Spinal cord (tissue), 10 donors: ENCODE measurements at places on chromosomes 5 and 9.
A peak's percentile ranks its signal among the peaks of the same experiment; 100 is the strongest.

GRCh38 chr5:34447424-34447823 lies 208.7 kb upstream of the RAI14 start:
- no peaks in the 10 kb centered on the region for H3K4me1 ChIP-seq
- H3K27me3 ChIP-seq: no peaks in the 10 kb centered on the region
- H3K36me3 ChIP-seq: no peaks in the 10 kb centered on the region

GRCh38 chr5:150134198-150134588 lies 21.5 kb downstream of the PDGFRB start:
- H3K36me3 ChIP-seq: peaks cover 39% of the 10 kb centered on the region
- no peak for DNase-seq
- H3K27me3 ChIP-seq: no peaks in the 10 kb centered on the region
- H3K4me1 ChIP-seq: peaks cover 65% of the 10 kb centered on the region
- no peak overlapping the region for H3K27ac ChIP-seq
- H3K4me3 ChIP-seq: no peak overlapping the region

DNA sequence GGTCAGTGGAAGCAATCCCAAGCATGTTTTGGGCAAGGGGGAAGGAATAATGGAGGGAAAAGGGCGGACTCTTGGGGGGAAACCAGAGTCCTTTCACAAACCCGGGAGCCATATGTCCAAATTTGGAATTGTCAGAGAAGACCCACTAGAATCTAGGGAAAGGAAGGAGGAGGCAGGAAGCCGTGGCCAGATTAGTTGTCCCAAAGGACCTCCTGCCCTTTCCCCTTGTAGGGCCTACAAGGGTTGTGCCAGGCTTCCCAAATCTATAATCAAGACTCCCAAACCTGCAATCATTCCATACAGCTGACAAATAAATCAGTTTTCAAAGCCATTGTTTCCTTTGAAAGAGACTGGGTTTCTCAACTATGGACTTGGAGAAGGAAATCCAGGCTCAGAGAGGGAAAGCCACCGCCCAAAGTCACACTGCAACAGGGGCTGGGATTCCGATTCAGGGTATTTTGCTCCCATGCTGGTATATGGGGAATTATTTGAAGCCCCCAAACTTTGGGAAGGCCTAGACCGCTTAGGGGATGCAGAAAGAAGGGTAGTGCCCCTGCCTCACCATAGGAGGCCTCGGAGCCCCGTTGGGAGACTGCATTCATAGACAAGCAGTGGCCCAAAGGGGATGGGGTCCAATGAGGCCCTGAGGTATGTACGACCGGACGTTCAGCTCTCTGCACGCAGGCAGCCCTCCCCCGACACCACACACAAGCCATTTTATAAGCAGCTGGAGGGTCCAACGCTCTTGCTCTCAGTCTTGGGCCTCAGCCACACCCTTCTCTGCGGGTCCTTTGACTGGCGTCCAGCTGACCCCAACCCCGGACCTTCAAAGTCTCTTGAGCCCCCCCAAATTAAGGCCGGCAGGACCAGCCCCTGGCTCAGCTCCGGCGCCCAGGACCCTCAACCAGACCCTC lies 815 bp downstream of the ANXA6 start:
- peaks cover 5% of the 10 kb centered on the region for H3K36me3 ChIP-seq
- no peak for DNase-seq
- H3K27me3 ChIP-seq: no peaks in the 10 kb centered on the region
- H3K27ac ChIP-seq: peak overlapping the region; percentile 82
- peak overlapping the region; percentile 84 for H3K4me3 ChIP-seq

DNA sequence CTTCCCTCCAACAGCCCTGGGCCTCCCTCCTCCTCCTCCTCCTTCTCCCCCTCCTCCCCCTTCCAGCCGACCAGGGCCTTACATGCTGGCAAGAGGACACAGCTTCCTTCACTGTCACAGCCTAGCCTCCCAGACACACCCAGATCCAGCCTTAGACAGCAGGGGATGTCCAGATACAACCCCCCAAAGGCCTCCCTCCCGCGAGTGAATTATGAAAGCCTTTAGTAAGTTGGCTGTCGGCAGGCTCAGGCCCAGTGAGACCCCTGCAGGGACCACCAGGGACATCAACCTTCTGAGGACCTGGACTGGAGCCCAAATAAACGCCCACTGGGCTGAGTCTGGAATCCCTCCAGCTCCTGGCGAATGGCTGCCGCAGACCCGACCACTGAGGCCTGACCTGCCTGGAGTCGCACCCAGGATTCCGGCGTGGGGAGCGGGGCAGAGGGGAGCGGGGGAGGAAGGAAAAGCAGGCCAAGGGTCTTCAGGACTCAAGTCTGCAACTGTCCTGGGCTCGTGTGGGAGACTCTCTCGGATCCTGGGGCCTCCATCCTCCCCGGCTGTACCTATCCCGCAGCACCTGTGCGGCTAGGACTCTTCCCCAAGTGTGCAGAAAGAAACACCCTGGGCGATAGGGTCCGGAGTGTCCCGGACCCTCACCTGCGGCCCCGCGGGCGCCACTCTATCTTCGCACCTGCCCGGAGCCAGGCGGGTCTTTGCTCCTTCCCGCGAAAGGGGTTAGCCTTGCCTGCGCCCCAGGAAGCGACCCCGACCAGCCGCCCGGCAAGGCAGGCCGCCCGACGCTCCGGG lies 705 bp downstream of the SEPTIN8 start:
- H3K36me3 ChIP-seq: peaks cover 9% of the 10 kb centered on the region
- H3K27ac ChIP-seq: peak overlapping the region; percentile 69
- peaks cover 58% of the 10 kb centered on the region for H3K4me1 ChIP-seq

DNA sequence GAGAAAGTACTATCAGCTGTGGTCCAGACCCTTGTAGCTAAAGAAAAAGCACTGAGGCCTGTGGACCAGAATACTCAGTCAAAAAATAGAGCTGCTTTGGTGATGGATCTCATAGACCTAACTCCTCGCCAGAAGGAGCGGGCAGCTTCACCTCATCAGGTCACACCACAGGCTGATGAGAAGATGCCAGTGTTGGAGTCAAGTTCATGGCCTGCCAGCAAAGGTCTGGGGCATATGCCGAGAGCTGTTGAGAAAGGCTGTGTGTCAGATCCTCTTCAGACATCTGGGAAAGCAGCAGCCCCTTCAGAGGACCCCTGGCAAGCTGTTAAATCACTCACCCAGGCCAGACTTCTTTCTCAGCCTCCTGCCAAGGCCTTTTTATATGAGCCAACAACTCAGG lies 8.9 kb downstream of the RAB24 start:
- peaks cover 58% of the 10 kb centered on the region for H3K36me3 ChIP-seq
- no peak overlapping the region for H3K4me3 ChIP-seq
- no peak overlapping the region for H3K27ac ChIP-seq
- H3K27me3 ChIP-seq: no peaks in the 10 kb centered on the region

DNA sequence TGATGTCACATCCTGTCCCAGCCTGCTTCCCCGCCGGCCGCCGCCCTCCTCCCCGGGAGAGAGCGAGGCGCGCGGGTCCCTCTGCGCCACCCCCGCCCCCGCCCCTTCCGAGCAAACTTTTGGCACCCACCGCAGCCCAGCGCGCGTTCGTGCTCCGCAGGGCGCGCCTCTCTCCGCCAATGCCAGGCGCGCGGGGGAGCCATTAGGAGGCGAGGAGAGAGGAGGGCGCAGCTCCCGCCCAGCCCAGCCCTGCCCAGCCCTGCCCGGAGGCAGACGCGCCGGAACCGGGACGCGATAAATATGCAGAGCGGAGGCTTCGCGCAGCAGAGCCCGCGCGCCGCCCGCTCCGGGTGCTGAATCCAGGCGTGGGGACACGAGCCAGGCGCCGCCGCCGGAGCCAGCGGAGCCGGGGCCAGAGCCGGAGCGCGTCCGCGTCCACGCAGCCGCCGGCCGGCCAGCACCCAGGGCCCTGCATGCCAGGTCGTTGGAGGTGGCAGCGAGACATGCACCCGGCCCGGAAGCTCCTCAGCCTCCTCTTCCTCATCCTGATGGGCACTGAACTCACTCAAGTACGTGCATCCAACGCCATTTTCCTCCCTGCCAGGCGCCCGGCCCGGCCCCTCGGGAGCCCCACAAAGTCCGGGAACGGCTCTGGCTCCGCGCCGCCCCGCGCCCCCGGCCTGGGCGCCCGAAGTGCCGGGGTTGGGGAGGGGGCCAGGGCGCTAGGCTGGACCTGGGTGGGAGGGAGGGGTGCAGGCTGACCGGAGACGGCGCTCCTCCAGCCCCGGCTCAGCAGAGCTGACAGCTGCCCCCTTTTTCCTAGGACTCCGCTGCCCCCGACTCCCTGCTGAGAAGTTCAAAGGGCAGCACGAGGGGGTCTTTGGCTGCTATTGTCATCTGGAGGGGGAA lies 12.0 kb upstream of the OLFM1 start:
- peaks cover 3% of the 10 kb centered on the region for H3K36me3 ChIP-seq
- peak overlapping the region; percentile 38 for H3K4me3 ChIP-seq
- H3K27me3 ChIP-seq: peaks cover 3% of the 10 kb centered on the region

DNA sequence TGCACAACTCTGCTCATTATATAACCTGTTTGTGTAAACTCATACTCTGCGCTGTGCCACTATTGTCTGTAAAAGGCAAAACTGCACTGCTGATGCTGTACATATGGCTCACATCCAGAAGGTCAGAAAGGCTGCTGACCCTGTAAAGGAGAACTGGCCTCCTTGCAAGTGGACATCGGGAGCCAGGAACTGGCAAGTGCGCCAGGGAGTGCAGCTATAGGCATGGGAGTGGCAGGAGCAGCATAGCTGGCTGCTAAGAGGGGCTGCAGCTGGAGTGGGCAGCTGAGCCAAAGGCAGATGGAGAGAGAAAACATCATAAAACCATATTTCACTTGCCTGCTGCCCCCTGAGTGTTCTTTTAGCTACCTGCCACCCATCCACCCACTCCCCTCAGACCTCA lies 2183.4 kb upstream of the ACO1 start:
- no peaks in the 10 kb centered on the region for H3K36me3 ChIP-seq
- no peaks in the 10 kb centered on the region for H3K27me3 ChIP-seq
- H3K4me1 ChIP-seq: no peaks in the 10 kb centered on the region
- H3K4me3 ChIP-seq: no peak overlapping the region
- DNase-seq: no peak

DNA sequence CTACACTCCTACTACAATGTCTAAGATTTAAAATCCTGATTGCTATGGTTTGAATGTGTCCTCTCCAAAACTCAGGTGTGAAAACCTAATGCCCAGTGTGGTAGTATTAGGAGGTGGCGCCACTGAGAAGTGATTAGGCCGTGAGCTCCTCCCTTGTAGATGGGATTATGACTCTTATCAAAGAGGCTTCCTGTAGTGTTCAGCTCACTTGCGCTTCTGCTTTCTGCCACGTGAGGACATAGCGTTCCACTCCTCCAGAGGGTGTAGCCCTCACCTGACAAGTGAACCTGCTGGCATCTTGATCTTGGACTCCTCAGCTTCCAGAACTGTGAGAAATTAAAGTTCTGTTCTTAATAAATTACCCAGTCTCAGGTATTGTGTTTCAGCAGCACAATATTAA lies 33.0 kb upstream of the WHRN start:
- no peaks in the 10 kb centered on the region for H3K27me3 ChIP-seq
- no peaks in the 10 kb centered on the region for H3K4me1 ChIP-seq
- no peak overlapping the region for H3K27ac ChIP-seq
- DNase-seq: no peak
- H3K4me3 ChIP-seq: no peak overlapping the region
- no peaks in the 10 kb centered on the region for H3K36me3 ChIP-seq

DNA sequence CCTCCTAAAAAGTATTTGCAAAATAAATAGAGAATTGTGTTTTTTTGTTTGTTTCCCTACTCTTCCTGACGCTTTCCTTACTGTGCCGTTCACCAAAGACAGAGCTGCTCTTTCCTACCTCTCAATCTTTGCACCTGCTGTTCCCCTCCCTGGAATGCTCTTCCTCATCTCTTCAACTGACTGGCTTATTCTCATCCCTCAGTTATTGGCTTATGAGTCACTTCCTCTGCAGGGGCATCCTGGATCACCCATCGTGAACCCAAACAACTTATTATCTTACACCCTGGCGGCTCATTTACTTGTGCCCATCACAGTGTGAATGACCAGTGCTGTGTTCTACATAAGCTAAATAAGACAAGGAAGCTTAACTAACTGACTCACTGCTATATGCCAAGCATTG lies 36.1 kb upstream of the CCNG1 start:
- no peaks in the 10 kb centered on the region for H3K4me1 ChIP-seq
- no peaks in the 10 kb centered on the region for H3K36me3 ChIP-seq
- no peak overlapping the region for H3K27ac ChIP-seq
- DNase-seq: no peak
- H3K4me3 ChIP-seq: no peak overlapping the region
- no peaks in the 10 kb centered on the region for H3K27me3 ChIP-seq

GRCh38 chr9:133643978-133644760 lies 8.0 kb downstream of the DBH start:
- H3K27ac ChIP-seq: no peak overlapping the region
- H3K4me3 ChIP-seq: no peak overlapping the region
- no peak for DNase-seq
- no peaks in the 10 kb centered on the region for H3K36me3 ChIP-seq

DNA sequence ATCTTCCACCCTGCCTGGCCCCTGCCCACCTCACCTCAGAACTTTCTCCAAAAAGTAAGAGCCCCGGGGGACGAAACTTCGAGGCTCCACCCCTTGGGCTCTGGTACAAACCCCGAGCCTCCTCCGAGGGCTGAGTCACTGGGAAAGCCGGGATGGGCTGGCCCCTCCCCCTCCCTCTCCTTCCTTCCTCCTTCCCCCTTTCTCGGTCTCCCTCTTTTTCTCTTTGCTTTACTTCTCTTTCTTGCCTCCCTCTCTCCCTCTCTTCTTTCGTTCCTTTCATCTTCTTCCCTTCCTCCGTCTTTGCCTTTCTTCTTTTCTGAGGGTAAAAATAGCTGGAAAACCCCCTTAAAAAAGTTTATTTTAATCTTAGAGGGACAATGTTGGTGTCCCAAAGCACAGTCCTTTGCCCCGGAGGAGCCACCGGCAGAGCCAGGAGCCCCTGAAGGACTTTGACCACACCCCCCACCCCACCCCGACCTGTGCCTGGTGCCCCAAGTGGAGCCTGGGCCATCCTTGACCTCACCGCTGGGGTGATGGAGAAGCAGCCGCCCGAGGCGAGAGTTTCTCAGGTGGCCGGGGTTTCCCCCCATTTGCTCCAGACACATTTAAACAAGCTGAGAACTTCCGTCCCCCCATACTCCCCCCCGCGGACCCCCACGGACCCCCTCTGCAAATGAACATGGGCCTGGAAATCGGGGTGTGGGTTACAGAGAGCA lies 5.7 kb upstream of the NOTCH1 start:
- no peaks in the 10 kb centered on the region for H3K36me3 ChIP-seq
- DNase-seq: no peak
- no peaks in the 10 kb centered on the region for H3K27me3 ChIP-seq

- peaks cover 2% of the 10 kb centered on the region for H3K27me3 ChIP-seq
- DNase-seq: no peak
- H3K4me3 ChIP-seq: no peak overlapping the region
- peaks cover 4% of the 10 kb centered on the region for H3K4me1 ChIP-seq
- H3K27ac ChIP-seq: no peak overlapping the region
These were observed 171.0 kb downstream of the INSYN2B start for GRCh38 chr5:169809281-169809680.

- no peak for DNase-seq
- H3K4me1 ChIP-seq: no peaks in the 10 kb centered on the region
- no peak overlapping the region for H3K27ac ChIP-seq
- H3K4me3 ChIP-seq: no peak overlapping the region
- H3K27me3 ChIP-seq: no peaks in the 10 kb centered on the region
These were observed 35.4 kb downstream of the GDNF start for GRCh38 chr5:37804401-37804800.

GRCh38 chr5:61768692-61769281 lies 436.7 kb downstream of the ZSWIM6 start:
- H3K4me1 ChIP-seq: no peaks in the 10 kb centered on the region
- no peak for DNase-seq
- no peak overlapping the region for H3K4me3 ChIP-seq
- H3K27me3 ChIP-seq: no peaks in the 10 kb centered on the region
- H3K27ac ChIP-seq: no peak overlapping the region
- no peaks in the 10 kb centered on the region for H3K36me3 ChIP-seq
